ENCODE measurements at places on chromosomes 1 and 21.

- no peak for DNase-seq
These were observed 108.3 kb downstream of the HIVEP3 start for GRCh38 chr1:41810446-41810845.

GRCh38 chr1:20198918-20199317, 12.6 kb upstream of the PLA2G2C start:
- DNase-seq, result no peak

GRCh38 chr1:40637470-40638007, 27.9 kb downstream of the RIMS3 start:
- no peak for DNase-seq

DNA sequence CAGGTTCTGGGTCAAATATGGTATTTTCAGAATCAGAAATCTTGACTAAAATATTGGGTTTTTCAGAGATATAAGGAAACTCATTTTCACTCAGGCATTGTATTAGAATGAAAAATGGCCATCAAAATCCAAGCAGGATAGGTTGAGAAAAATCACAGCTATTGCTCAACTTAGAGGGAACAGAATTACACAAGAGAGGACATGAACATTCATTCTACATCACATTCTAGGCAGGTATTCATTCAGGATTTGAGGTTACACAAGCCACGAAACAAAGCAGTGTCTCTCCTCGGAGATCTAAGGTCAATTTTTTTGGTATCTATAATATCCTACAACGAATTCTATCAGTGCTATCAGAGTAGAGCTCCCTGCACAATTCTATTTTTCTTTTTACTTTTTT, 163.6 kb upstream of the HP1BP3 start:
- DNase-seq, result no peak

DNA sequence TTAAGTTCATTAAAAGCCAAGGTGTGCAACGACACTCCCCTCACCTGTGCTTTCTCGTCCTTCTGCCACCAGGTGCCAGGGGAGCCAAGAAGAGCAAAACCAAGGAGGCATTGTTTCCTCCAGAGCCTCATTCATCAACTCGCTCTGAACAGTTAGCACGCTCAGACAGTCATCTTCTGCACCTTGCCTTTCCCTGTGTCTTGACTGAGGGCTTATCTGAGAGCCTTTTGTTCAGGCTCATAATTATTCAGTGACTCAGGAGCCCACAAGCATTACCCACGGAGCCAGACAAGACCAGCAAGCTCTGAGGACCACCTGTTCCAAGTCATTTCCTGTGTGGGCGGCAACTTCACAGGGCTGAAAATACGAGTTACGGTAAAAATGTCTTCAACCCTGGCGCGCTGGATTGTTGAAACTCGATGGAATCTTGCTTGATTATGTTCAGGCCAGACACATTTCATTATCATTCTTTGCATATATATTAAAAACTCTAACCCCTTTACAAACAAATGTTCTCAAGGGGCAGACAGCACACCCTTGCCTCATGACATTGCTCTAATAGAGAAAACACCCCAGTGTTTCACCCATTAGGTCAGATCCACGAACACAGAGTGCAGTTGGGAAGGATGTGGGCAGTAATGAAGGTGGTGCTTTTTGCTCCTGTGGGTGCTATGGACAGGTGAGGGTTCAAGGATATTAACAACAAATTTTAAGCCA, 89.7 kb upstream of the RUNX1 start:
- no peak for DNase-seq

- DNase-seq, result no peak
These were observed 24.2 kb upstream of the DYNLT5 start for GRCh38 chr1:66728021-66728420.

DNA sequence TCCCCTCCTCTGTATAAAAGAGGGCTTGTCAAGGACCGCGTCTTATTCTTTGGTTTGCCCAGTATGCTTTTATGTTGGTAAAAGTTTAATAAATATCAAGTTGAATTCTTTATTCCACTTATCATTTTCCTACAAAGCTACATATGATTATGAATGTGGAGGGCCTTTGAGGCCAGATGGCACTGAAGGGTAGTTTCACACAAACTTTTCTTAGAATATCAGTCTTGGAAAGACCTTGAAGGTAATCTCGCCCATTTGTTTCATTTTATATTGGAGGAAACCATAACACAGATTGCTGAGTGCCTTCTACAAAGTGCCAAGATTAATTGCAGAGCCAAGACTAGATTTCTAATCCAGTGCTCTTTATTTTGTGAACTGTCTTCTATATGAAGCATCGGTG, 5.8 kb upstream of the FUBP1 start:
- DNase-seq, result no peak

- DNase-seq, result peak; percentile 54
These were observed 73.2 kb upstream of the ABCG1 start for GRCh38 chr21:42145569-42146272.

DNA sequence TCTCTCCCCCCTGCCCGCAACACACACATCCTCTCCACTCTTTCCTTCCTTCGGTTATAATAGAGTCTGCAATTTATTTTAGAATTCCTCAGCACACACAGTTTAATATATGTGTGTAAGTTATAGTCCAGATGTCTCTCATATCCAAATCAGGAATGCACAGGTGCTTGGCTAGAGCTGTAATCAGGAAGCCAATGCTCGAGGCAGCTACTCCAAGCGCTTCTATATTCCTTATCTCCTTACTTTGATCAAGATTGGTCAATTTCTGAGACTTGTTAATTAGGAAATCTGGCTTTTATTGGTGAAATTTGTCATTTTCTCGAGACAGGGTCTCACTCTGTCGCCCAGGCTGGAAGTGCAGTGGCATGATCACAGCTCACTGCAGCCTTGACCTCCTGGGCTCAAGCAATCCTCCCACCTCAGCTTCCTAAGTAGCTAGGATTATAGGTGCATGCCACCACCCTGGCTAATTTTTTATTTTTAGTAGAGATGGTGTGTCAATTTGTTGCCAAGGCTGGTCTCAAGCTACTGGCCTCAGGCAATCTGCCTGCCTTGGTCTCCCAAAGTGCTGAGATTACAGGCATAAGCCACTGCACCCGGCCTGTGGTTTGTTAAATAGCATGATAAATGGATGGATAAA, 27.7 kb downstream of the RPL5 start:
- no peak for DNase-seq

DNA sequence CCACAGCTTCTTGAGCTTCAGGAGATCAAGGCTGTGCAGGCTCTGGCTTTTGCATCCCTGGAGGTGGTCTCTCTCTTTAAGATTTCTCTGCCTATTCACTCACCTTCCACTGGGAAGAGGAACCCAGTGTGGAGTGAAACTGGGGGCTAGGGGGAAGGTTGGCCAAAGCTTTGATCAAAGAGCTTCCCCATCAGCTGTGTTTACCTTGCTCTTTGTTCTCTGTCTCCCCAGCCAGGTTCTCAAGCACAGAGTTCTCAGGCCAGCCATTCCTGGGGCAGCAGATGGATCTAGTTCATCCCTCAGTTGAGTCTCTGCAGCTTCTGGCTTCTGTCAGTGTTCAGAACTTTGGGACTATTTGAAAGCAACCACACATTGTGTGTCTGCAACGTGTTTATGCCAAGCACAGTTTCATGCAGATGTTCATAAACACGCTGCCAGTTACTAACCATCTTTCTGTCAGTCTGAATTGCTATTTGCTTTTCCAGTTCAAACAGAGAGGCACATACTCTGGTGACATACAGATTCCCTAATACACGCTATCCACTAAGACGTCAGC, 17.2 kb upstream of the MRPS14 start:
- DNase-seq, result no peak

- no peak for DNase-seq
These were observed 85.6 kb upstream of the WNT4 start for GRCh38 chr1:22228505-22228911.

DNA sequence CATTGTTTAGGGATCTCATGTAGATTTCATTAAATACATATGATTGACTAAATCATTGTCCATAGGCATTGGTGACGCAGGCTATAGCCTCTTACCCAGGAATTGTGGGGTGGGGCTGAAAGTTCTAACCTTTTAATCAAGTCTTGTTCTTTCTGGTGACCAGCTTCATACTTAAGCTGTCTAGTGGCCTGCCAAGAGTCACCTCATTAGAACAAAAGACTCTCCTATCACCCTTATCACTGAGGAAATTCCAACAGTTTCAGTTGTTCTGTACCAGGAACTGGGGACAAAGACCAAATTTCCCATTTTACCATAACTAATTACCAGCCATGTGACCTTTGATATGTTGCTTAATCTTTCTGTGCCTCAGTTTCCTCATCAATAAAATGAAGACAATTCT, 298.5 kb downstream of the PBX1 start:
- no peak for DNase-seq

DNA sequence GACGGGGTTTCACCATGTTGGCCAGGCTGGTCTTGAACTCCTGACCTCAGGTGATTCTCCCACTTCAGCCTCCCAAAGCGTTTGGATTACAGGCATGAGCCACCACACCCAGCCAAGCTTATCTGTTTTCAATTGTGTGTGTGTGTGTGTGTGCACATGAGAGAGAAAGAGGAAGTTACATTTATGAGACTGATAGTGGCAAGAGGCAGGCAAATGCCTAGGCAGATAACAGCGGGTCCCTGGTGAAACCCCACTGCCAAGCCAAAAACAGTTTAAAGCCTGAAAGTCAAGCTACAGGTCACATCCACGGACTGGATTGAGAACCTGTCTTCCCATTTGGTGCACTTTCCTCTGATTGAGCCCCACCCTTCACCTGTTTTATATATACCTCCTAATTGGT, 35.1 kb upstream of the IFNGR2 start:
- no peak for DNase-seq

- no peak for DNase-seq
These were observed 62.0 kb downstream of the AJAP1 start for GRCh38 chr1:4716406-4716805.

- no peak for DNase-seq
These were observed 276.6 kb downstream of the NFIA start for GRCh38 chr1:61358770-61359455.

DNA sequence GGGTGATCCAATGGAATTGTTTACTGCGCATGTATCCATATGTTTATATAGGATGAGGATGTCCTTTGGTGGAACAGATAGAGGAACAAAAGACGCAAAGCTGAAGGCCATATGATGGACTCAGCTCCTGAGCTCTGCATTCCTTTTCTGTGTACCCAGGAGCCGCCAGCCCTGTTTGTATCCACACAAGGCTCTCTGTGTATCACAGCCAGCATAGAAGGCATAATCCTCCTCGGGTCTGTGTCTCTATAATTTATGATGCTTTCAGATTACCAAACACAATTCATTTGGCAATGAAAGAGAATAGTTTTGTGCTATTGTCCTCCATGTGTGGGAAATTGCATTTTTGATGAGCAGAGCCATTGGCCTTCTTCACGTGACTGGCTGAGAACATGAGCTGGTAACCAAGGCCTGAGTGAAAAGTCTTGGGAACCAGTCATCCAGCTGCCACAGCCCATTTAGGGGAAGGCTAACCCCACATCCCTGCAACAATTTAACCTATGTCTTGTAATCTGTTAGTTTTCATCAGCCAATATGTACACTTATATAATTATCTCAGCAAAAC, 119.2 kb downstream of the PBX1 start:
- no peak for DNase-seq

GRCh38 chr1:213828867-213829266, 158.9 kb upstream of the PROX1 start:
- peak; percentile 69 for DNase-seq

GRCh38 chr1:42420911-42421585, 34.8 kb downstream of the ZMYND12 start:
- peak; percentile 100 for DNase-seq

DNA sequence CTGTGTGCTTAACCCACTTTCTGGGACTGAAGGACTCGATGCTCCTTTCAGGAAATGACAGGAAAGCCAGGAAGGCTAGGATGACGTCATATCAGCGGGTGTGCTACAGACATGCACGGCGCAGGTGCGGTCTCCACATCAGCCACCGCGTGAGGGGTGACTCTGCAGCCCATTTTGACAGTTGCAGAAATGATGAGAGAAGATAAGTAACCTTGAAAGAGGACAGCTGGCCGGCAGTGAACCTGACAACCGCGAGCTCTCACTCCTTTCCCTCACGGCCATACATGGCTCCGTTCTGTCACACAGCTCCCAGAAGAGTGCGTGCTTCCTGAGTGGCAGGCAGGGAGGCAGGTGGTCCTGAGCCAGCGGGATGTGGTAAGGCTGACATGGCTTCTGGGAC, 1.7 kb upstream of the KRTAP10-5 start:
- no peak for DNase-seq

GRCh38 chr21:36783612-36784374, 84.9 kb downstream of the SIM2 start:
- no peak for DNase-seq

GRCh38 chr21:17949421-17949820, 130.3 kb upstream of the C21orf91 start:
- DNase-seq, result no peak

- no peak for DNase-seq
These were observed 987 bp downstream of the GPR137B start for GRCh38 chr1:236143104-236143948.

GRCh38 chr1:233025157-233025556, 74.7 kb downstream of the NTPCR start:
- DNase-seq, result peak; percentile 35

- DNase-seq, result no peak
These were observed 19.7 kb upstream of the GPR52 start for GRCh38 chr1:174428033-174428432.

DNA sequence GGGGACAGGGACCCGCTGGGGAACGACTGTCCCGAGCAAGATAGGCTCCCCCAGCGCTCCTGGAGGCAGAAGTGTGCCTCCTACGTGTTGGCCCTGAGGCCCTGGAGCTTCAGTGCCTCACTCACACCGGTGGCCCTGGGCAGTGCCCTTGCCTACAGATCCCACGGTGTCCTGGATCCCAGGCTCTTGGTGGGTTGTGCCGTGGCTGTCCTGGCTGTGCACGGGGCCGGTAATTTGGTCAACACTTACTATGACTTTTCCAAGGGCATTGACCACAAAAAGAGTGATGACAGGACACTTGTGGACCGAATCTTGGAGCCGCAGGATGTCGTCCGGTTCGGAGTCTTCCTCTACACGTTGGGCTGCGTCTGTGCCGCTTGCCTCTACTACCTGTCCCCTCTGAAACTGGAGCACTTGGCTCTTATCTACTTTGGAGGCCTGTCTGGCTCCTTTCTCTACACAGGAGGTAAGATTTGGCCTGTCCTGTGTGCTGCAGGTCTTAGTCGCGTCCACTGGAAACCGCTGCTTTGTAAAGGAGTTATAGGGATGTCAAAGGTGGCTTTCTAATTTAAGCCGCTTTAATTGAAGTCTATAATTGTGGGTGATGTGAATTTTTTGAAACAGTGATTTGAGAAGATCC, 717 bp downstream of the UBIAD1 start:
- no peak for DNase-seq

DNA sequence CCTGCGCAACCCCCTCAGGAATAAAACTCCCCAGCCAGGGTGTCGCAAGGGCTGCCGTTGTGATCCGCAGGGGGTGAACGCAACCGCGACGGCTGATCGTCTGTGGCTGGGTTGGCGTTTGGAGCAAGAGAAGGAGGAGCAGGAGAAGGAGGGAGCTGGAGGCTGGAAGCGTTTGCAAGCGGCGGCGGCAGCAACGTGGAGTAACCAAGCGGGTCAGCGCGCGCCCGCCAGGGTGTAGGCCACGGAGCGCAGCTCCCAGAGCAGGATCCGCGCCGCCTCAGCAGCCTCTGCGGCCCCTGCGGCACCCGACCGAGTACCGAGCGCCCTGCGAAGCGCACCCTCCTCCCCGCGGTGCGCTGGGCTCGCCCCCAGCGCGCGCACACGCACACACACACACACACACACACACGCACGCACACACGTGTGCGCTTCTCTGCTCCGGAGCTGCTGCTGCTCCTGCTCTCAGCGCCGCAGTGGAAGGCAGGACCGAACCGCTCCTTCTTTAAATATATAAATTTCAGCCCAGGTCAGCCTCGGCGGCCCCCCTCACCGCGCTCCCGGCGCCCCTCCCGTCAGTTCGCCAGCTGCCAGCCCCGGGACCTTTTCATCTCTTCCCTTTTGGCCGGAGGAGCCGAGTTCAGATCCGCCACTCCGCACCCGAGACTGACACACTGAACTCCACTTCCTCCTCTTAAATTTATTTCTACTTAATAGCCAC, 696 bp downstream of the TGFB2 start:
- DNase-seq, result peak; percentile 35
